ENCODE measurements at places on chromosomes 7 and 10. TPM values are rescaled to one million over a fixed set of nuclear protein-coding genes. Genes with fewer than 3 reads are reported as not detected.

Gene PRF1
- total RNA-seq: 67.2 TPM

Gene THAP5
- total RNA-seq: 31.1 TPM

Gene MINPP1
- total RNA-seq: 13.5 TPM

Gene ITGA8
- 35.1 TPM for total RNA-seq

Gene VWDE
- total RNA-seq: 0.23 TPM

Gene SHTN1
- total RNA-seq: 28.3 TPM

Gene TCERG1L
- 0.17 TPM for total RNA-seq

Gene BBS9
- 32.0 TPM for total RNA-seq

Gene TMEM229A
- total RNA-seq: 0.17 TPM

Gene CFAP58
- not detected for total RNA-seq

Gene FKBP6
- total RNA-seq: not detected

Gene ACHE
- 2.1 TPM for total RNA-seq

Gene GATA3
- total RNA-seq: 10.0 TPM

Gene SPDYE1
- total RNA-seq: not detected

Gene ACTL6B
- not detected for total RNA-seq

Gene PLEKHS1
- not detected for total RNA-seq

Gene HKDC1
- not detected for total RNA-seq

Gene CDK1
- total RNA-seq: 11.7 TPM

Gene PRKG1
- total RNA-seq: 7.9 TPM

Gene DPYSL4
- total RNA-seq: 1.5 TPM

Gene PNLIPRP3
- not detected for total RNA-seq
